Neural crest cell (in vitro differentiated cells): ENCODE measurements at places on chromosomes 4 and X. TPM values are rescaled to one million over a fixed set of nuclear protein-coding genes. Genes with fewer than 3 reads are reported as not detected.

The FRAS1 gene
- total RNA-seq: 8.4 and 9.3 TPM in 2 replicates

The NCAPG gene
- total RNA-seq: 75.8 and 79.6 TPM in 2 replicates

The IQCM gene
- not detected in 2 replicates for total RNA-seq

The GYG2 gene
- total RNA-seq: 75.6 and 77.9 TPM in 2 replicates

The SNCA gene
- 29.6 and 29.7 TPM in 2 replicates for total RNA-seq

The NAP1L2 gene
- total RNA-seq: 7.2 and 7.3 TPM in 2 replicates

The F9 gene
- total RNA-seq: not detected in 2 replicates

The GATA1 gene
- total RNA-seq: not detected in 2 replicates

The PPM1K gene
- total RNA-seq: 17.6 TPM in 2 replicates

The USP38 gene
- total RNA-seq: 14.9 and 15.2 TPM in 2 replicates

The GRIA3 gene
- total RNA-seq: 1.4 and 2.2 TPM in 2 replicates

The SULT1E1 gene
- total RNA-seq: not detected in 2 replicates

The RAB40A gene
- 0.34 and 0.70 TPM in 2 replicates for total RNA-seq

The PDZD4 gene
- 48.8 and 52.5 TPM in 2 replicates for total RNA-seq

The CTAG2 gene
- not detected in 2 replicates for total RNA-seq

The ADGRA3 gene
- total RNA-seq: 73.8 and 76.0 TPM in 2 replicates

The ESX1 gene
- not detected in 2 replicates for total RNA-seq
